ENCODE measurements at places on chromosomes 12 and 14.

DNA sequence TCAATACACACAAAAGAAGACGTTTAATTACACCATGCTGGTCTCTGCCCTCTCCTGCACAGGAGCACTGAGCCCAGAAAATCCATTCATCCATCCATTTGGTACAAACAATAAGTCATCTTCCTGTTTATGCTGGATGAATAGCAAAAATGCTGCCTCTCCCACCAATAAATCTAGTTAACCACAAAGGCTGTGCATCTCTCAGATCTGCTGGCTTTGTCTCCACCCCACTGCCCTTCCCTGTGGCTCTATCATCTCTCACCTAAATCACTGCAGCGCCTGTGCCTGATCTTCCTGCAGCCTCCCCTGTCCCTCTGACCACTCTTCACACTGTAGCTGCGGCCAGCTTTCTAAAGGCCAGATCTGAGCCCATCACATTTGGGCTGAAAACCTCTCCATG lies 72.9 kb upstream of the DDX11 start:
- DNase-seq = no peak

GRCh38 chr12:46386360-46386867 lies 13.8 kb upstream of the SLC38A2 start:
- DNase-seq = peak; percentile 94

- DNase-seq = no peak
Observed at GRCh38 chr12:105212438-105212837, 23.5 kb downstream of the APPL2 start.

- no peak for DNase-seq
Observed at GRCh38 chr14:69816216-69816615, 19.2 kb upstream of the SLC10A1 start.

DNA sequence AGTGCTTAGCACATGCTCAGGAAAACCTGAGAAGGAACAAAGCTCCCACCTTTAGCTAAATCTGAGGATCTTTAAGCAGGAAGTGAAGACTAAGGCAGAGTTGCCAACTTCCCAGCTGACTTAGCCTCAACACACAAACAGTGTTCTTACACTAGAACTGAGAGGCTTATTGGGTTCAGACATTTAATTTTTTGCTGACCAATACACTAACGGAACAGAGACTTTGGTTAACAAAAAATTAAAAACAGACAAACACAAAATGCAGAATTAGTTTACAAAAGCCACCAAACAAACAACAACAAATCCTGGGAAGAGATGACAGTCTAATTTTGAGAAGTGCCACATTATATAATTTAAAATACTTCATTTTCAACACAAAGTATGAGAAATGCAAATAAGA lies 1123.7 kb upstream of the ATXN7L3B start:
- DNase-seq = no peak

- DNase-seq = no peak
Observed at GRCh38 chr12:103679421-103680170, 92.5 kb downstream of the STAB2 start.

GRCh38 chr12:60120199-60120598 lies 524.4 kb downstream of the SLC16A7 start:
- no peak for DNase-seq

GRCh38 chr12:97276661-97277429 lies 185.8 kb upstream of the RMST start:
- DNase-seq = no peak

GRCh38 chr12:7265251-7265650 lies 38.6 kb upstream of the ACSM4 start:
- no peak for DNase-seq

- DNase-seq = no peak
Observed at GRCh38 chr12:39224971-39225370, 217.9 kb downstream of the KIF21A start.

DNA sequence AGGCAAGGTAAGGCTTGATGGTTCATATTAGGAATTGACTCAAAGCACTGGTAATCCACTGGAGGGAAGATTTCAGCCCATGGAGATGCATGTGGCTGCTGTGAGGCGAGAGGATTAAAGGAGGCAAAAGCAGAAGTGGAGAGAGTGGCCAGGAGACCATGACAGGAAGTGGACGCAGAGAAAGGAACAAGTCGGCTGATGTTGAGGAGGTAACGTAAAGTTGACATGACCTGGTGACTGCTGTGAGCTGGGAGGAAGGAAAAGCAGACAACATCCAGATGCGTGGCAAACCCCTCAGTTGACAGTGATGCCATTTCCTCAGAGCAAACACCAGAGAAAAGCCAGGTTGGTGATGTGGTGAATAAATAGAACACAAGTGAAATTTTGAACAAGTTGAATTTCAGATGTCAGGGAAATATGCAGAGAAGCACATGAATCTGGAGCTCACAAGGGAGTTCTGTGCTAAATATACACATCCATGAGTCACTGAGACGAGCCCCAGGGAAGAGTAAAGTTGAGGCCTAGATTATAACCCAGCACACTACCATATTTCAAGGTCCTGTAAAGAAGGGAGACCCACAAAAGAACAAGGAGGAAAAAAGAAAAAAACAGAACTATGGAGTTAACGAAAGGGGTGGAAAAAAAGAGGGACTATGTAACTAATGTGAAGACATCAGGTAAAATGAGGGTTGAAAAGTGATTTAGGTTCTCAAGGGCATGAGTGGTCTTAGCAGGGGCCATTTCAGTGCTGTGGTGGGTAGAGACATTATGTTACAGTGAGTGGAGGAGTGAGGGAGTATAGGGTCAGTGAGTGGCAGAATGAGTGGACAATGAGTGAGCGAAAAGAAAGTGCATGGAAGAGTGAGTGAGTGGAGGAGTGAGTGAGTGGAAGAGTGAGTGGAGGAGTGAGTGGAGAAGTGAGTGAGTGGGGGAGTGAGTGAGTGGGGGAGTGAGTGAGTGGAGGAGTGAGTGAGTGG lies 61.6 kb upstream of the GZMB start:
- DNase-seq = no peak

DNA sequence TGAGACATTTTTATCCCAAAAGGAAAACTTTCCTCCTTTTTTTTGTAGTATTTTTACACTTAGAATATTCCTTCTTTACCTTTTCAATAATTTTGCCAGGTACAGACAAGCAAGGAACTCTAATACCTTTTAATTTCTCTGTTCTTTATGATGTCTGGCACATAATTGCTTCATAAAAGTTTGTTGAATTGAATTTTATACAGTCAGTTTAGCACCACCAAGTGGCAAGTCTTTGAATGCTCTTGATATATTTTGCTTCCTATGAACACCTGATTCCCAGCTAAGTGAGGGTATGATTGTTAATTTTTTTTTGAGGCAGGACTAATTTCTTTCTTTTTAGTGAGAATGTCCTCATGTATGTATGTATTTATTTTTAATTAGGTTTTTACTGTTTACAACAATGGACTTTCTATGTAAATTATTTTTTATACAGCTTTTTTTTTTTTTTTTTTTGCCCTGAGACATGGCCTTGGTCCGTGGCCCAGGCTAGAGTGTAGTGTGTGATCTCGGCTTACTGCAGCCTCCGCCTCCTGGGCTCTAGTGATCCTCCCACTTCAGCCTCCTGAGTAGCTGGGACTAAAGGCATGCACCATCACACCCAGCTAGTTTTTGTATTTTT lies 6.9 kb downstream of the TBC1D15 start:
- DNase-seq = no peak

GRCh38 chr12:22100958-22101748 lies 55.1 kb downstream of the CMAS start:
- DNase-seq = peak; percentile 18

DNA sequence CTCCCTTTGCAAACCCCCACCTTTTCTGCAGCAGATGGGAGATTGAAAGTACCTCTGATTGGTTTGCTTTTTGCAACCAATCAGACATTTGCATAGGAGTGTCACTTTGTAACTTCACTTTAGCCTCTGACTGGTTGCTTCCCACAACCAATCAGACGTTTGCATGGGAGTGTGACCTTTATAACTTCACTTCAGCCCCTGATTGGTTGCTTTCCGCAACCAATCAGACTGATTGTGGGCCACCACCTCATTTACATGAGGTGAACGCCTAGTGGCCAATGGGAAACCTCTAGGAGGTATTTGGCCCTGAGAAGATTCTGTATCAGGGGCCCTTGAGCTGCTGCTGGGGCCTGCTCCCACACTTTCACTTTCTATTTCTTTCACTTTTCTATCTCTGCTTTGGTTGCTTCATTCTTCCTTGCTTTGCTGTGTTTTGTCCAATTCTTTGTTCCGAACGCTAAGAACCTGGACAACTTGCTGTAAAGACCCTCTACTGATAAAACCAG lies 106.0 kb upstream of the PRICKLE1 start:
- no peak for DNase-seq

- DNase-seq = no peak
Observed at GRCh38 chr12:24246934-24247333, 297.5 kb upstream of the SOX5 start.

DNA sequence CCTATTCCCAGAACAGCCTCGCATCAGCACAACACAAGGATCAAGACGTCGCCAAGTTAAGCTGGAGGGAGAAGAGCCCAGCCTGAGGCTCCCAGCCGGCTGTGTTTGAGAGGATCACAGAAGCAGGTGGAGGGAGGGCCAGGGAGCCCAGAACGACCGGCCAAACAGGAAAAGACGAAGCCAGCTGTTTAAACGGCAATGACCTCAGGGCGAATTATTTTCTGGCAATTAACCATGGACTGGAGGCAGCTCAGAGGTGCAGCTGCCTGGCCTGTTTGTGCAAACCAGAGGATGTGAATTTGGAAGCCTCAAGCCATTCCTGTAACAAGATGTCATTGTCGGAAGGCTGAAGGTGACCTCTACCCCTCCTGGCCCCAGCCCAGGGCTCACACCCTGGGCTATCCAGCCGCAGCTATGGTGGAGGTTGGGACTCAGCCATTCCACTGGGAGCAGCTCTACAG lies 175.8 kb upstream of the PRMT8 start:
- DNase-seq = no peak

- no peak for DNase-seq
Observed at GRCh38 chr12:106747973-106748436, 26.5 kb upstream of the RIC8B start.

GRCh38 chr12:108589028-108589839 lies 8.7 kb downstream of the TMEM119 start:
- DNase-seq = no peak

GRCh38 chr14:22185191-22185590 lies 403.8 kb downstream of the DAD1 start:
- DNase-seq = no peak

DNA sequence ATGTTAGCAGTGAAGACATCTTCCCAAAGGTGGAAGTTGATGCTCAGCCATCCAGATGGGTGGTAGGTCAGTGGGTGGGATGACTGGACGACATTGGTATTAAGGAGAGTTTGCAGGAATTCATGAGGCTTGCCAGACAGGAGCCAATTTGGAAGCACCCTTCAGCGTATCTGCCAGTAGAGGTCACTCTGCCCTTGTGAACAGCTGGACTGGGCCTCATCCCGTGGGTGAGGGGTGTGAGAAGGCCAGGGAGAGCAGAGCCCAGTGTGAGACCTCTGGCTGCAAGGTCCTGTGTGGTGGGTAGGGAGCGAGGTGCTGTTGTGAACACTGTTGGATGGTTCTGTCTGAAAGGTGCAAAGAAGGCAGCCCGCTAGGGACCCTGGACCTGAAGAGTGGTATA lies 37.7 kb downstream of the SLC5A8 start:
- no peak for DNase-seq

DNA sequence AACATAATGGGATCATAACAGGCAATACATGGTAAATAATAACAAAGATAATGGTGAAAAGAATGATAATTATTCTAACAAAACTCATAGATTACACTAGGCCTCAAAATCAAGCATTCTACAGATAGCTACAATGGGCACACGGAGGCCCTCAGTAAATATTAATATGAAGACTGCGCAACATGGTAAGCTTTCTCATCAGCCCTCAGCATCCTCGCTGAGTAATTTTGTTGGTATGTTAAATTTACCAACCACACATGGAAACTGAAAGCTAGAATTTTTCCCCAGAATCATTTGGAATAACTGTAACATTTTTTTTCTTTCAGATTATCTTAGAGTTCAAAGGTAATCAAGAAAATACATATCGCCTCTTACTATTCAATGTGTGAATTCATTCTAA lies 74.2 kb upstream of the PYGL start:
- DNase-seq = no peak

GRCh38 chr12:66859751-66860440 lies 181.0 kb upstream of the GRIP1 start:
- DNase-seq = no peak

- no peak for DNase-seq
Observed at GRCh38 chr14:101561145-101561896, at the start of gene DIO3. Gene DIO3 (plus strand): TSS chr14:101561495.

- DNase-seq = peak; percentile 25
Observed at GRCh38 chr12:120849765-120850164, 54.4 kb downstream of the SPPL3 start.

DNA sequence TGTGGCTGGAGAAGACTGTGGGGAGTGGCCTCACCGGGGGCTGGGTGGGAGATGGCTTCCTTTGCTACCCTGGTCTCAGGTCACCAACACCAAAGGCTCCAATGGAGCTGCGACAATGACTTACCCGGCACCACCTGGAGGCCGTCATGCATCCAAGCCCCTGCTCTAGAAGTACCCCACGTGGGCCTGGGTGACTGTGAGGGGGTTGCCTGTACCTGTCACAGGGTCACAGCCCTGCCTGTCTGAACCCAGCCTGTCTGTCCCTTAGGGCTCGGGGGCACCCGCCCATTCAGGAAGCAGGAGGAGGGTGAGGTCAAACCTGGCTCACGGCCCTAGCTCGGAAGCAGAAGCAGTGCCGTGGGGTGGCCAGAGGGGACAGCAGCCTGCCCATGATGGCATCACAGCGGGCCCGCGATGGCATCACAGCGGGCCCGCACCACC lies 18.9 kb downstream of the ABCB9 start:
- DNase-seq = no peak

GRCh38 chr12:72888693-72889092 lies 616.5 kb downstream of the TRHDE start:
- DNase-seq = no peak

DNA sequence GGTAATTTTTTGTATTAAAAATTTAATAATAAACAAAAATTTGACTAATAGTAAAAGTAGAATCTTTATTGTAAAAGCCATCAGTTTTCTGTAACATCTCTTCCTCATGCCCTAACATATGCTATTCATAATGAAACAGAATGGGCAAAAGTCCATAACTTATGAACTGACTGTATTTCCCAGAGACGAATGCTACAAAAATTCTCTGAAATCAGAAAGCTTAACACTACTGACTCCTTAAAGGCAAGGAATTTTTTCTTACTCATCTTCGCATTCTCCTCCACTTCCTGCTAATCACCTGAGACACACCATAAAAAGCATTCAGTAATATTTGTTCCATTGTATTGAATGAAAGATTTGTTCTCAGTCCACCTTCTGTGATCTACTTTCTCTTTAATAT lies 17.6 kb downstream of the MON2 start:
- no peak for DNase-seq

GRCh38 chr14:75259510-75259855 lies 19.1 kb upstream of the FOS start:
- DNase-seq = no peak

- DNase-seq = no peak
Observed at GRCh38 chr14:32244404-32244803, 41.3 kb upstream of the RNU6-8 start.

DNA sequence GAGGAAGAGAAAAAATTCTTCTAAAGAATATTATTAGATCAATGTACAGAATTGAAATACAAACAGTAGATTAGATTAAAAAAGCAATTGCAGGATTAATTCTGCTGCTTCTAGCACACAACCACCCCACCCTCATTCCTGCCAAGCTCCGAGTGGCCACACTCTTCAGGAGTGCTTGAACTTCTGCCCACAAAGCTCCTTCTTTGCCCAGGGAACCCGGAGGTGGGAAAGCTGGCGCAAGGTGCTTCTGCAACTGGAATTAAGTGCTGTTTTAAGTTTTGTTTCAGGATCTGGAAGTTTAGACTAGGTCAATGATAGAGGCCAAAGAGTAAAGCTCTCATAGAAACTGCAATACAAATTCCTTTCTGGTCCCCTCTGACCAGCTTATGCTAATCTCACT lies 94.1 kb upstream of the BMP4 start:
- no peak for DNase-seq

All from Panc1 (cell line).